ENCODE measurements at places on chromosomes 11 and 22. TPM values are rescaled to one million over a fixed set of nuclear protein-coding genes. Genes with fewer than 3 reads are reported as not detected.

MS4A4A gene
- 15.8 TPM for total RNA-seq

DNA sequence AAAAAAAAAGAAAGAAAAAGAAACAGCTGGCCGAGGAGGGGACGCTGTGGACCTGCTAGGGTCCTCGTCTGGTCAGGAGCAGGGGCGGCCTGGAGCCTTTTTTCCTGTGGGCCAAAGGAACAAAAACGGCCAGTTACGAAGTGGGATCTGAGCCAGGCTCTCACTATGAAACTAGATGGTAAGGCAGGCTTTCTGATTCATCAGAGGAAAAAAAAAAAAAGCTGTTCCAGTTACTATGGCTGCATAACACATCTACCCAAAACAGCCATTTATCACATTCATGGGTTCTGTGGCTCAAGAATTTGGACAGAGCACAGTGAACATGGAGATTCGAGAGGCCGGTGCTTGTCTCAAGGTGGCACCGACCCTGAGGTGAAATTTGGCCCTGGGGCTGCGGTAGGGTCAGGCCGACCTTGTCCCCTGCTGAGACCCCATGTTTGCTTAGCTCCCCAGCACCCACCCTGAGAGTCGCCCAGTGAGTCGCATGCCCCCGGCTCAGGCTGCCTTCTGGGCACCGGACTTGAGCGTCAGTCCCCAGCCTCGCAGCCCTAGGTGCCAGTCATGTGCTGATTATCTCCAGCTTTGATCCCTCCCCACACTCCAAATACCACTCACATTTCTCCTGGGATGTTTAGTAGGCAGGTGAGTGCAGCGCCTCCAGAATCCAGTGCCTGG, 34.2 kb downstream of the MRGPRD start:
- no peak for DNase-seq

DNA sequence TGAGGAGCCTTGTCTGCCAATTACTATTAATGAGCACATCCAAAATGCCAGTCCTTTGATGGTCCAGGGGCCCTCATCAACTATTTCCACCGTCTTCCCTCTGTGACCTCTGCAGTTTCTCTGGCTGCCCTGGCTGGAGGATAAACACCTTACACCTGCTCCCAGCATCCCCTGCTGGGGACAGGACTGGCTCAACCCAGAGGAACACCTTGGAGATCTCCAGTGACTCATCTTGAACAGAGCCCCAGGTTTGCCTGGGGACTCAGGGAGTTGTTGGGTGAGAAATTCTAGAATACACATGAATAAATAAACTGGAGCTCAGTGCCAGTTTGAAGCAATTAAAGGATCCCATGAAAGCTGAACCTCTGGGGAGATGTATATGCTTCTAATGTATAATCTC, 24.0 kb upstream of the ELF5 start:
- DNase-seq = no peak

DNA sequence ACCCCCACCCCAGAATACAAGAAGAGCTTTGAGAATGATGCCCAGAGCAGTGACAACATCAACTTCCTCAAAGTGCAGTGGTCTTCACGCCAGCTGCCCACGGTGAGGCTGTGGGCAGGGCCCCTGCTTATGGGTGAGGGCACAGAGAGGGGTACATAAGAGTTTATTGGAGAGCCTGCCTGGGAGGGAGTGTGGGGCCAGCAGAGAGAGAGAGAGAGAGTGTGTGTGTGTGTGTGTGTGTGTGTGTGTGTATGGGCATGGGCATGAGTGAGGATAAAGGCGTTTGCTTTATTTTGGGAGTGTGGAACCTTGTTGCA, 9.5 kb downstream of the PHOX2A start:
- DNase-seq = no peak

Data from esophagus muscularis mucosa (tissue), 4 donors.